Stimulated activated CD4-positive, alpha-beta T cell treated with anti-CD3 and anti-CD28 coated beads, Interleukin-15, amount 100 ng/mL, for 1 hour (primary cell): ENCODE measurements at places on chromosomes 6 and 20.

DNA sequence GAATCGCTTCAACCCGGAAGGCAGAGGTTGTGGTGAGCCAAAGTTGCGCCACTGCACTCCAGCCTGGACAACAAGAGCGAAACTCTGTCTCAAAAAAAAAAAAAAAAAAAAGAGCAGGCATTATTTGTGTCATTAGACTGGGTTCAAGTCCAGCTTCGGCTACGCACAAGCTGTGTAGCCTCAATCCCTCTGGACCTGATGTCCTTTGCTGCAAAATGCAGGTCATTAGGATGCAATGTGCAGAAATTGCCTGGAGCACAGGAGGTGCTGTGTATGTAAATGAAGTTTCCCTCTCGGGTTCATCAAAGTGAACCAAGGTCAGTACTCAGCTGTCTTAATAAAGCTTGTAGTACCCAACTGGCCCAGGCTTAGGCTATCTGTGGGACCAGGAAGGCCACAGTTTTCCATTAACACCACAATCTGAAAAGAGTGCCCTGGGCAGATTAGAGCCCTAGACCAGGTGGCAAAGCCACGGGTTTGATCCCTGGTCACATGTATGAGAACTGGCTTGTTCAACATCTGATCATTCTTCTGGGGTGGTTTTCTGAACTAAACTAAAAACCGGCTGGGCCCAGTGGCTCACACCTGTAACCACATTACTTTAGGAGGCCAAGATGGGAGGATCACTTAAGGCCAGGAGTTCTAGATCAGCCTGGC is 155.3 kb downstream of the ZMYND8 start:
- no peak for DNase-seq

GRCh38 chr20:58910473-58910872 is 58.0 kb downstream of the GNAS start:
- DNase-seq = no peak

- DNase-seq = no peak
Measured at GRCh38 chr6:104109806-104110205, 749.9 kb downstream of the HACE1 start.

GRCh38 chr20:43543138-43543537 is 15.7 kb upstream of the SGK2 start:
- DNase-seq = no peak

DNA sequence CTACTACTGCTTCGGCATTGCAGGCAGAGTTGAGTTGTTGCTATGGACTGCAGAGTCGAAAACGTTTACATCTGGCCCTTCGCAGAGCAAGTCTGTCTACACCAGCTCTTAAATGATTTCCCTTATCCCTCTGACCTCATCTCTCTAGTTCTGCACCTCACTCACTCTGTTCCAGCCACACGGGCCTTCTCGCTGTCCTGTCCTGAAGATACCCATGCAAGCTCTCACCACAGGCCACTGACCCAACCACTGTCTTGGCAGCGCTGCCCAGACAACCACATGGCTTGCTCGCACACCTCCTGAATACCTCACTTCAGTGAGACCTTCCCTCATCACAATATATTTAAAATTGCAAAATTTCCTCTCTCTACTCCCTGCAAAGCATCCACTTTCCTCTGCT is 31.4 kb downstream of the B4GALT5 start:
- no peak for DNase-seq

DNA sequence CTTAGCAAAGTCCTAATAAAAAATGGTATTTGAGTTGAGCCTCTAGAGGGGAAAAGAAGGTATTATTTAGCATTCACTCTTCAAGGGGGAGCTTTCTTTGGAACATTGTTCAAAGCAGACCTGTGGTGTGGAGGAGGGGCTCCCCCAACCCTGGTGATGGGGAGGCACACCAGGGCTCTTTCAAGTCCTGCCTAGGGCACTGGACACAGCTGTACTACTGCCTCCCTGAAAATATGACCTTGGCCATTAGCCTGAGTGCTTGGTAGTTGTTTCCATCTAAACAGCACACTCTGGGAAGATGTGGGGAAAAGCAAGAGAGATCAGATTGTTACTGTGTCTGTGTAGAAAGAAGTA is 215.1 kb upstream of the CNR1 start:
- no peak for DNase-seq

DNA sequence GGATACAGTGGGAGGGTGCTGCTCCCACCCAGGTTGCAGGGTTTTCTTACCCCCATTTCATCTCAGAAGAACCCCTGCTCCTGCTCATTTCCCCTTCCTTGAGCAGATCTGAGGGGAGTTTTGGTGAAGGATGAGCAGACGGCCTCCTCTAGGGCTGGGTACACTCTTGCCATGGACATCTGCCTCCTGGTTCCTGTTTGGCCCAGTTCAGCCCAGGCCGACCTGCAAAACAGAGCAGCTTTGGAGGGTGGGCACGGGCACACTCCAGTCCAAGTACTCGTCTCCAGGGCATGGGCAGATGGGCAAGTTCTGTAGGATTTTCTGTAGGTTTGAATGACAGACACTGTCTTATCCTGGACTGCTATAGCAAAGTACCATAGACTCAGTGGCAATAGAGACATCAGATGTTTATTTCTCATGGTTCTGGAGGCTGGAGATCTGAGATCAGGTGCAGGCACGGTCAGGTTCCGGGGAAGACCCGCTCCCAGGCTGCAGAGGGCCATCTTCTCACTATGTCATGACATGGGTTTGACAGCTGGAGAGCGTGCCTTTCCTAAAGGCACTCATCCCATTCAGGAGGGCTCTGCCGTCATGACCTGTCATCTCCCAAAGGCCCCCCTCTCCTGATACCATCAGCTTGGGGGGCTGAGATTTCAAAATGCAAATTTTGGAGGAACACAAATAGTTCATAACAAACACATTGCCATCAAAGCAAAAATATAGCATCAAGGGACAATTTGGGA is 6.2 kb downstream of the NPBWR2 start:
- DNase-seq = no peak
